Activated naive CD8-positive, alpha-beta T cell treated with anti-CD3 and anti-CD28 coated beads for 36 hours (primary cell): ENCODE measurements at places on chromosomes 16 and 17. TPM values are rescaled to one million over a fixed set of nuclear protein-coding genes. Genes with fewer than 3 reads are reported as not detected.

The CD300LB gene
- total RNA-seq = not detected

GRCh38 chr16:56632156-56632847, at the start of gene MT1M:
TSS of gene MT1M (plus strand) at chr16:56632659. CDS start at chr16:56632732, 73 bp downstream.
- no peak for DNase-seq

GRCh38 chr17:61131585-61131984, 268.1 kb upstream of the TBX2 start:
- no peak for DNase-seq

- DNase-seq = no peak
Observed at GRCh38 chr16:74596586-74596985, 10.3 kb downstream of the GLG1 start.

- DNase-seq = no peak
Observed at GRCh38 chr17:46790216-46790615, 28.3 kb downstream of the WNT3 start.
